ENCODE measurements at places on chromosomes 7 and 10.
A peak's percentile ranks its signal among the peaks of the same experiment; 100 is the strongest.

DNA sequence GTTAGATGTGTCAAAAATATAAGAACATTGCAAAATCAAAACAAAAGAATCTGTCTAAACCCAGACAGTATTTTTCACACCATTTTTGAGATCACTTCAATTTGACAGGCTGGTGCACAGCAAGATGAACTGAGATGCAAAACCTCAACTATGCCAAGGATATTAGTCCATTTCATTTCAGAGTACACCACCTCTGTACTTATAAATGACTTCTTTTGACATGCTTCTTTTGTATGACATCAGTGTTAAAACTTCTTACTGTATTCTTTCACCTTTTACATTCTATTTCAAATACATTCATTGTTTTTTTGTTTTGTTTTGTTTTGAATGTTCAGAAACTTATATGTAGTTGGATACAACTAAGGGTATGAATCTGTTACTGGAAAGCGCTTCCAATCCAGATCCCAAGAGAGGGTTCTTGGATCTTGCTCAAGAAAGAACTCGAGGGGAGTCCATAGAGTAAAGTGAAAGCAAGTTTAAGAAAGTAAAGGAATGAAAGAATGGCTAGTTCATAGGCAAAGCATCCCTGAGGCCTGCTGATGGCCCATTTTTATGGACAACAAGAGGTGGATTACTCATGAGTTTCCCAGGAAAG is 23.5 kb upstream of the GPR141 start:
- no peak for DNase-seq

- no peak for DNase-seq
Observed at GRCh38 chr7:128899392-128899791, 11.1 kb downstream of the KCP start.

- no peak for DNase-seq
Observed at GRCh38 chr10:114487815-114488536, 83.7 kb upstream of the AFAP1L2 start.

DNA sequence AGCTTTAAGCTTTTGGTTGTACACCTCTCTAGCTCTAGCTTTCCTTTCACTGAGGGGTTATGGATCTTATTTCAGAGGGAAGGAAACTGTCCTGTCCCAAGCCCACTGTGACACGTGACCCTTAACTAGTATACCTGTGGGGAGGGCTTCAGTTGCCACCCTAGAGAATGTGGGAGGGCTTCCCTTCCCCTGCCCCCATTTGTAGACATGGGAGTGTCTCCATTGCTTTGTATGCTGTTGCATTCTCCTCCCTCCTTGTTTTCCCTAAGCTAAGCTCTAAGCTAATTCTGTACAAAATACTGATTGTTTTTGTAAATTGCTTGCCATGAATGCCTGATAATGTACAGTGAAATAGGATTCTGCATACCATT is 11.2 kb downstream of the LUC7L2 start:
- DNase-seq = no peak

DNA sequence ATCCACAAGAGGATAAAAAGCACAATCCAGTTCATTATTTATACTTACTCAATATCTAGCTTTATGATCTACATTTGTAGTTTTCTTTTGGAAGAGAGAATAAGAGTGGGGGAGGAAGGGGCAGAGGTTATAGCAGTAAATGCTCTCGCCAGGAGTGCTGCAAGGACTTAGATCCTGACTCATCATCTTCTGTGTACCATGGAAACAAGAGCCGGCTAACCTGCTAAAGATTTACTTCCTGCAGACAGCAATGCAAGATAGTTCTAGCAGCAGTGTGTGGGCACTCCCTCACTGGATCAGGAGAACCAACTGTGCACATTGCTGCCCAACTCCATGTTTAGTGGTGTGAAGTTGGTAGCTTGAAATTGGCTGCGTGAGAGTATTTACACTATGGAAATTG is 47.7 kb upstream of the TRIL start:
- no peak for DNase-seq

DNA sequence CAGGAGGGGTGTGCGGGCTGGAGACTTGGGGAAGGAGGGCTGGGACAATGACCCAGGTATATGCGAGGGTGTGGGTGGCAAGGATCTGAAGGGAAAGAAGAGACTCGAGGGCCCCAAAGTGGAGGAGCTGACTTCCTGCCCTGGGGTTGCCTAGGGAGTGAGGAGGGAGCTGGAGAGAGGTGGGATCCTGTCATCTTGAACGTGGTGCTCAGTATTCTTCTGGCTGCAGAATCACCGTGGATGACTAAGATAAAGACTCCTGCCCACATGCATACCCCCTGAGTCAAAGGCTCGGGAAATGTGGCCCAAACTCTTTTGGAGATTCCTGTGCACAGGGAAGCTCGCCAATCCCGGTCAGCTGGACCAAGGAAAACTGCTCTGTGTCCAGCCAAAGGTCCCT is 31.2 kb downstream of the COL17A1 start:
- DNase-seq = no peak

DNA sequence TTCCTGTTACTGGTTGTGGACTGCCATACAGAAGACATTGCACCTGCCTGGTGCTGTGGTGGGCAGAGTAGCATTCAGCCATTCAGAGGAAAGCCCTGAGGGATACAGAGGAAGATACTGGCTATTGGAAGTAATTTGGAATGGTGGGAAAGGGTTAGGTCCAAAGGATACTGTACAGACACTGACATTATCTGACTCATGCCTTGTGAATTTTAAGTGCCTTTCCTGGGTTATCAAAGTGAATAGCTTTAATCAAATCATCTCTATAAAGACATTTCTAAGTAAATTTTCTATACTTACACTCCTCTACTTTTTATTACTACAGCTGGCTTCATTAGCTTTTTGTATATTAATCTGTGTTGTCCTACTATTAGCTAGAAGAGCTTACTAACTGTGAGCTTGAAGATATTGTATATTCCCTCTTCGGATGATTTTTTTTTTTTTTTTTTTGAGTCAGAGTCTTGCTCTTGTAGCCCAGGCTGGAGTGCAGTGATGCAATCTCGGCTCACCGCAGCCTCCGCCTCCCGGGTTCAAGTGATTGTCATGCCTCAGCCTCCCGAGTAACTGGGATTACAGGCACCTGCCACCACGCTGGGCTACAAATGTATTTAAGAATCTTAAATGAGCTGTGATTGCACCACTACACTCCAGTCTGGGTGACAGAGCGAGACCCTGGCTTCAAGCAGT is 186.5 kb downstream of the ADK start:
- no peak for DNase-seq

GRCh38 chr10:78332012-78332411 is 298.3 kb downstream of the RPS24 start:
- DNase-seq = no peak

- peak; percentile 85 for DNase-seq
Observed at GRCh38 chr7:727104-727805, at the start of gene PRKAR1B. Gene PRKAR1B (minus strand): TSS chr7:727281. CDS start chr7:711505, 15,776 bp downstream.

GRCh38 chr7:80264769-80265495 is 130.3 kb downstream of the GNAI1 start:
- no peak for DNase-seq

GRCh38 chr10:108583877-108584276 is 1339.4 kb downstream of the XPNPEP1 start:
- no peak for DNase-seq

DNA sequence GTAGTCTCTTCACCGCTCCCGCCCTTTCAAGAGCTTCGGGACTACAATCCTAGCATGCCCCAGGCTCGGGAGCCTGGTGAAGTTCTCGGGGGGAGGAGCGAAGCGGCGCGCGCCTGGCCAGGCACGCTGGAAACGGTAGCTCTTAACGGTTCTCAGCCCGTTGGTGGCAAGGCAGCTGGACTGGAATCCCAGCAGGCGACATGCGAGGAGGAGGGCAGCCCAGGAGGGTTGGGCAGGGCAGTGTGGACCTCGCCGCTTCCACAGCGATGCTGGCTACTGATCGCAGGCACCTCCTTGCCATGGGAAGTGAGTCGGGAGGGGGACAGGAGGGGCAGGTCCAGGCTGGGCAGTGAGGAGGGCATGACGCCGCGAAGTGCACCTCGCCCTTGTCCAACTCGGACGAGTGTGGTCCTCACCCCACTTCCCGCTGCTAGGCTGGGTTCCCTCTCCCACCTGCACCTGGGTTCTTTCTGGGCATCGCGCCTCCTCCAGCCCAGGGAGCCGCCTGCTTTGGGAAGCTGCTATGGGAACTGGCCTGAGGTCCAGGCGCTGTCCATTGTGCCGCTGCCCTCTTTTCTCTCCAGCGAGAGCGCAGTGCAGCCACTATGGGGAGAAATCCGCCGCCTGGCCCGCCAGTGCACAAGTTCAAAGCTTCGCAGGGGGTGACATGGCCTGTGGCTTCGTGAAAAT is 367.8 kb upstream of the NUPR2 start:
- no peak for DNase-seq

DNA sequence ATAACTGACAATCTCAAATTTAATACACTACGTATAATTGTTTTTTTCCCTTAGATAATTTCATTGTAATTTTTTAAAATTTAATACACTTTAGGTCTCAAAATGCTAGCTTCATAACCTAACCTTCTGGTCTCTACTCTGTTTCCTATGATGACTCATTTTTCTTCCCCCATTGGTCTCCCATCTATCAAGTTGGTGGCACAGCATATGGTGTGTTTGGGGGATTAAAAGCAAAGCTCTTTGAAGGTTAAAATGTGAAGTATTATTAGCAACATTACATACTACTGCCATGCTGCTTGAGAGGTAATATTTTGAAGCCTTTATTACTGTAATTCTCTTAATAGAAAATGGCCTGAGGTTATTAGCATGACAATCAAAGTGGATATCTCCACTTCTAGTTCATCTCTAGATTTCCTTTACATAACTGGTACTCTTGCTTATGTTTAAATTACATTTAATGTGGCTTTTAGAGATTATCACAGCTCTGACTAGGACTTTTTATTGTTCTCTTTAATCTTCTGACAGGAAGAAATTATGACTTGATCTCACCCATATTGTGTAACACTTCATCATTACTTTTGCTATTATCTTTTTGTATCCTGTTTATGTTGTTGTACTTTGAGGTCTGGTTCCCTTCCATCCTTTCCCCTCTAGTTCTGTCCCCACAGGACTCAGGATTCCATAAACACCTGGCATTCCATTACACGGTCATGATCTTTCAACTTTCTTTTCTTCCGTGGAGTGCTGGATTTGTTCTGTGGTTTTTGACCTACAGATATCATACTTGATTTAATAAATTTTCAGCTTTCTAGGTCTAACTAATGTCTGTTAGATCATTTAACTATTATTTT is 185.1 kb downstream of the SEMA3D start:
- DNase-seq = peak; percentile 16

- no peak for DNase-seq
Observed at GRCh38 chr7:45980973-45981372, 59.9 kb upstream of the IGFBP3 start.

- no peak for DNase-seq
Observed at GRCh38 chr10:118810796-118811505, 56.2 kb upstream of the CACUL1 start.

GRCh38 chr7:46930366-46930765 is 651.5 kb downstream of the TNS3 start:
- DNase-seq = no peak

- no peak for DNase-seq
Observed at GRCh38 chr7:143120691-143121405, 11.0 kb upstream of the PIP start.

DNA sequence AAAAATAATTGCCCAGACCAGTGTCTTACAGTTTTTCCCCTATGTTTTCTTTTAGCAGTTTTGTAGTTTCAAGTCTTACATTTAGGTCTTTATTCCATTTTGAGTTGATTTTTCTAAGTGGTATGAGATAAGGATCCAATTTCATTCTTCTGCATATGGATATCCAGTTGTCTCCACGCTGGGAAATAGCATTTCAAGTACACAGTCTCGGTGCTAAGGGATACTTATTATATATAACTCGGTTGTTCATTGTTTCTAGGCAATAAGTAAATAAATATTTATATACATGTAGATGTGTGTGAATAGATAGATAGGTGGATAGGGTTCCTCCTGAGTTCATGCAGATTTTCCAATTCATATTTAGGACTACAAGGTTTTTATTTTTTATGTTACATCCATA is 16.0 kb downstream of the TAF3 start:
- DNase-seq = no peak

GRCh38 chr10:113278221-113278620 is 274.6 kb upstream of the HABP2 start:
- no peak for DNase-seq

DNA sequence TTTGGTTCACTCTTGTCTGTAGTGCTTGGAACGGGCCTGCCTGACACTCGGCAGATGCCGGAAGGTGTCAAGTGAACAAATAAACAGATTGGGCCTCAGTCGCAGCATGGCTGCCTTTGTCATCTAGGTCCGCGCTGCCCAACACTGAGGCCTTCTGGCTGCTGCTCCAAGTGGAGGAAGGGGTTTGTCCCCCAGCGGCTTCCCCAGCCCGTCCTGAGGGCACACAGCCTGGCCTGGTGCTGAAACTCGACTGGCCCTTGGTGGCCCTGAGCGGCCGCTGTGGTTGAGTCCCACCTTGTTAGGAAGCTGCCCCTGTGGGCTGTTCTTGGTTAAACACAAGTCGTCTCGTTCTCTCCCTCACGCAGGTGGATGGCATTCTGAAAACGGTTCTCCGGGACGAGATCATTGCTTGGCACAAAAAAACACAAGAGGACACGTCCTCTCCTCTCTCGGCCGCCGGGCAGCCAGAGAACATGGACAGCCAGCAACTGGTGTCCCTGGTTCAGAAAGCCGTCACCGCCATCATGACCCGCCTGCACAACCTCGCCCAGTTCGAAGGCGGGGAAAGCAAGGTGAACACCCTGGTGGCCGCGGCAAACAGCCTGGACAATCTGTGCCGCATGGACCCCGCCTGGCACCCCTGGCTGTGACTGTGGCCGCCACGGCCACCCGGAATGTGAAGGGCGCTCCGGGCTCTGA is 132.1 kb downstream of the SMURF1 start:
- no peak for DNase-seq

DNA sequence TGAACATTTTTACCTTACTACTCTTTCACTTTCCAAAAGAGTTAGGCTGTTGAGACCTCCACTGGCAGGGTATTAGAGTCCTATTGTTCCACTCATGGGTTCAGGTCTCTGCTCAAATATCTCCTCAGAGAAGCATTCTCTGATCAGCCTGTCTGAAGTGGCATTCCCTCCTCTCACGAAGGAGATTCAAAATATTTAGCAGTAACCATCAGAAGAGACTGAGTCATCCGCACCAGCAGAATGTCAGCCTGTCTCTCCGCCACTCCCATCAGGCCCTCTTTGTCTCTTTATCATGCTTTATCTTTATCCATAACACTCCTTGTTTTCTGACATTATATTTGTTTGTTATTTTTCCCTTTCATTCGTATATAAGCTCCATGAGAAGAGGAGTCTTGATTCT is 79.1 kb downstream of the AASS start:
- no peak for DNase-seq

GRCh38 chr10:71753091-71753959 is 20.0 kb downstream of the VSIR start:
- DNase-seq = no peak

DNA sequence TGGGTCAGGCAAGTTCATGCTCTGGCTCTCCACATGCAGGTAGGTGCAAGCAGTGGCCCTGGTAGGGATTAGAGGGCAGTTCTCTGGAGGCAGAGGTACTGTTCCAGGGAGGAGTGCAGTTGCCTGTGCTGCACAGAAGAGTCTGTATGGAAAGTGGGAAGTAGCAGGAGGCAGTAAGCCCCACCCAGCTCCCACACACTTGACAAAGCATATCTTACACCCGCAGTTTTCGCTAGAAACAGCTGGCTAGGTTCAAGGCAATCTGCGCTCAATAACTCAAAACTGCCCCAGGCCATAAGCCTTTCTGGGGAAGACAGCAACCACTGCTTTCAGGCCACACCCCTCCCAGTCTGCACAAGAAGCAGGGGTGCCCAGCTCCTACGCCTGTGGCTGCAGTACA is 33.1 kb upstream of the ARMC3 start:
- no peak for DNase-seq

- DNase-seq = no peak
Observed at GRCh38 chr7:74272305-74273038, 16.7 kb upstream of the CLIP2 start.

- DNase-seq = no peak
Observed at GRCh38 chr10:124233546-124234138, 140.2 kb upstream of the CHST15 start.

Measured in D341Med (cell line).